ENCODE measurements at places on chromosomes 7 and 10.
A peak's percentile ranks its signal among the peaks of the same experiment; 100 is the strongest.

- no peak for DNase-seq
Measured at GRCh38 chr10:36725581-36726520, 399.5 kb upstream of the ANKRD30A start.

DNA sequence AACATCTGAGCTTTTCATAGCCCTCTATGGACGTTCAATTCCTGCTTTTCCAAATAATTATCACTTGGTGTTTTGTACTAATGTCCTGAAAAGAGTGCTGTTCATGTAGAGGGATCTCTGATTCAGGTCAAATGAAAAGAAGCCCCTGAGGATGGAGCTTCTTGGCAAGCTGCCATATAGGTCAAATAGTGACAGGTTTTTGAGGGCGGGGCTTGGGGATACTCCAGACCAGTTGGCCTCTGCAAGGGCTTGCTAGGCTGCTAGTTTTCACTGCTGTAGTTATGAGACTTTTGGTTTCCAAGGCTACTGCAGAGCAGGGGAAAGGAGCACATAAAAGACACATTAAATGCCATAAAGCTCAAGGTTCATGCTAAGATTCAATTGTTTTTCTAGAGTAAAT is 257.2 kb upstream of the CACNA2D1 start:
- DNase-seq: no peak

- DNase-seq: peak; percentile 7
Measured at GRCh38 chr10:15254808-15255648, 86.5 kb upstream of the NMT2 start.

- DNase-seq: no peak
Measured at GRCh38 chr10:70109064-70109729, 23.4 kb downstream of the AIFM2 start.

- no peak for DNase-seq
Measured at GRCh38 chr10:79249186-79250121, 97.8 kb upstream of the PPIF start.

DNA sequence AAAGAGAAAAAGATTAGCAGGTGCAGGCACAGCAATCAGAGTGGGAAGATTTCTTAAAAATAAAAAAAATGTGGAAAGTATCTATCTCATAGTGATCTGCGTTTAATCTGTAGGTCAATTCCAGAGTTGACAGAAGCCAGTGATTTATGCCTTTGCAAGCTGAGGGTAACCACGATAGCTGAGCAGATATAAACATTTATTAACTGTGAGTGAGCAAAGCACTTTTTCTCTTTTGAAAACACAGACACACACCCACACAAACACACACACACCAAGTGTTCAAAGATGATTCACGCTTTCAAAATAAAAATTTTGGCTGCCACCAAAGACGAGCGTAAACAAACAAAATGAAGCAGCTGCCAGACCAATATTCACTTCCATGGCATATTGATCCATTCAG is 243.2 kb upstream of the SLC26A5 start:
- no peak for DNase-seq

GRCh38 chr10:35640474-35640873 is 1.6 kb downstream of the FZD8 start:
- DNase-seq: no peak

- DNase-seq: no peak
Measured at GRCh38 chr7:156466272-156466671, 174.3 kb upstream of the RNF32 start.

DNA sequence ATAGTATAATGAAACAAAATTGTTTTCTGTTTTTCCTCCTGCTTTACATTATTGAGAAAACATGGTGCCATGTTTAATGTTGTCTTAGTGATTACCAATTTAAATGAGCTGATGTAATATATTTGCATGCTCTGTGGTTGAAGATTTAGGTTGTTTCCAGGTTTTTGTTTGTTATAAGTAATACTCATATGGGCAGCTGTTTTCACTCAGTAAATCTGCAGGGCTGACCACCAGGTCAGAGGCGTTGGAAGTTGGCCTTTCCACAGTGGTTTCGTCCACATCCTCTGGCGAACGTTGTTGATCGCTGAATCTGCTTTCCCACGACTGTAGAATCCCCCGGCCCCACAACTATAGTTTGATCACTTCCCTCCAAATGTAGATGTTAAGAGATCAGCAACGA is 21.6 kb upstream of the PURB start:
- no peak for DNase-seq

GRCh38 chr10:69687426-69687825 is 57.4 kb downstream of the FAM241B start:
- no peak for DNase-seq

- no peak for DNase-seq
Measured at GRCh38 chr7:106520962-106521514, 139.9 kb downstream of the CCDC71L start.

GRCh38 chr7:43513251-43513650 is 69.7 kb upstream of the STK17A start:
- DNase-seq: no peak

DNA sequence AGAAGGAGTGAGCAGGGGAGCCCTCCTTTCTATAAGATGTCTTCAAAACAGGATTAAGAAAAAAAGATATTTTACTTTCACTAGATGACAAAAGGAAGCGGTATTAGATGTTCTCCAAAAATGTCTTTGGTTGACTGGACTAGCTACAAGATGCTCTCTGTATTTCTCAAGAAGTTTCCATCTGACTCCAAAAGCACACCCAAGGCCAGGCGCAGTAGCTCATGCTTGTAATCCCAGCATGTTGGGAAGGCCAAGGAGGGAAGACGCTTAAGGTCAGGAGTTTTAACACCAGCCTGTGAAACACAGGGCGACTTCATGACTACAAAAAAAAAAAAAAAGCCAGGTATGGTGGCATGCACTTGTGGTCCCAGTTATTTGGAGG is 84.5 kb downstream of the PIP4K2A start:
- peak; percentile 30 for DNase-seq

DNA sequence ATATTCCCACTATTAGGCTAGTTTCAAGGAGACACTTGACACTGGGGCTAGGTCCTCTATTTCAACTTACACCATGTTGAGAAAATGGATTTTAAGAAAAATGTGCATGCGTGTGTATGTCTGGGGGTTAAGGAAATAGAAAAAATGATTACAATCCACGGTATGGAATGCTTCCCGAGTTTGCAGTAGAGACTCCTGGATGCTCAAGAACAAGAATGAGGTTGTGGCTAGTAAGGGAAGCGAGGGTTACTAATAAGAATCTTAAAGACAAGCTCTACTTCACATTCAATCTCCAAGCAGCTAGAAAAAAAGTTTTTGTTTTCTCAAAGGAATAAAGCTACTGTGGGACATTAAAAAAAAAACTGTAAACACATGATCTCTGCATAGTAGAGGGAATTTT is 54.7 kb downstream of the ANK3 start:
- no peak for DNase-seq

DNA sequence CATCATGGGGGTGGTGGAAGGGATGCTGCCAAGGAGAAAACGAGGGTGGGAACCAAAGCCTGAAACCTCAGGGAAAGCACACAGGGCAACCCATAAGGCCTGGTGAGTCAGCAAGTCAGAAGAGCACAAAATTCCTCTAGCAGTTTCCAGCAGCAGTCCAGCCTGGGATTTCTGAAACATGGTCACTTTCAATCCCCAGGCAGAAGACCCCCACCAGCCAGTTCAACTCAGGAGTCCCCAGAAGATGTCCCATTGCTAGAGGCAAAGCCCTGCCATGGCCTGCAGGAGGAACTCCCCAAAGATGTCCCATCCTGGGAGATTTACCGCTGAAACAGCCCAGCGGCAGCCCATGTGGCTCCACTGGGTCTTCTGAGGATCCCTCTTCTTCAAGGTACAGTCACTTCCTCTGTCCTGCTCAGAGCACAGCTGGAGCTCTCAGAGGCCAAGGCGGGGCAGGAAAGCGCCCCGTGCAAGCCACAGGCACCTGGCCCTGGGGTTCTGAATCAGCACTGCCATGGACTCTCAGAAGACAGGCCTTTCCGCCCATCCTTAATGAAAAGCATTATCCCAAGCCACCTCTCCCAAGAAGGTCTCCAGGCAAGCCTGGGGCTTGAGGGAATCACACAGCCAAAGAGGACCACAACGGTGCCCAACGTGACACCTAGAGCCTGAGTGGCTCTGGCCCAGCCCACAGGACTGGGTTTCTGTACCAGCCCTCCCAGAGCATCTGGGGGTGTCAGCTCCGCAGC is 196.9 kb downstream of the GRID1 start:
- no peak for DNase-seq

- DNase-seq: no peak
Measured at GRCh38 chr10:14056610-14057332, 274.0 kb downstream of the FRMD4A start.

- DNase-seq: no peak
Measured at GRCh38 chr10:29306688-29307087, 17.8 kb downstream of the LYZL1 start.

GRCh38 chr7:16744518-16745250 is 8.9 kb upstream of the TSPAN13 start:
- no peak for DNase-seq

- DNase-seq: no peak
Measured at GRCh38 chr10:123807444-123808035, 84.1 kb downstream of the CPXM2 start.

- no peak for DNase-seq
Measured at GRCh38 chr10:58742141-58742540, 229.5 kb downstream of the BICC1 start.

DNA sequence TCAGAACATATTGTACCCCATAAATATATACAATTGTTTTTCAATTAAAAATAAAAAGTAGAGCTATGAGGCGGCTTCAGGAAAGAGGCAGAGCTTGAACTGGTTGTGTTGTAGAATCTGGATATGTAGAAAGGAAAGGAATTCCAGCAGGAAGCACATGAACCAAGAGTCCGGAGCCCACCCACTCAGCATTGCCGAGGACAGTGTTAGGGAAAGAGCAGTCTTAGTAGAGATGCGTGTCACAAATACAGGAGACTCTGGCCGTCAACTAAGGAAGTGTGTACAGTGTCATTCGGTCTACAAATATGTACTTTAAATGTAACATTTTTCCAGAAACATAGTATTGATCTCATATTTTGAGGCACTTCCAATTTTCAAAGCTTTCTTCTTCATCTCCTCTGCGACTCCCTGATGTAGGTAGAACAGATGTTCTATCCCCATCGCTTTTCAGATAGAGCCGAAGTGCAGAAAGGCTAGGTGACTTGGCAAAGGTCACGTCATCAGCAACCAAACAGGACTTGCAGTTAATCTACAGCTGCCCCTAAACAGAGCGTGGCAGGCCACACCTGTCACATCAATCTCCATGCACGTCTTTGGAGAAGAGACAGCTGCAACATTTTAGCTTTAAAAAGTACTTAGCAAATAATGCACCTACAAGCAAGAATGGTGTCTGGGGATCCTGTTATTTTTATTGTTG is 25.3 kb upstream of the GJD4 start:
- DNase-seq: no peak

GRCh38 chr10:91366704-91367103 is 43.4 kb upstream of the HECTD2 start:
- DNase-seq: no peak

- DNase-seq: peak; percentile 66
Measured at GRCh38 chr10:17003151-17003550, 126.5 kb downstream of the CUBN start.

GRCh38 chr10:66519616-66520015 is 406.2 kb upstream of the LRRTM3 start:
- no peak for DNase-seq

DNA sequence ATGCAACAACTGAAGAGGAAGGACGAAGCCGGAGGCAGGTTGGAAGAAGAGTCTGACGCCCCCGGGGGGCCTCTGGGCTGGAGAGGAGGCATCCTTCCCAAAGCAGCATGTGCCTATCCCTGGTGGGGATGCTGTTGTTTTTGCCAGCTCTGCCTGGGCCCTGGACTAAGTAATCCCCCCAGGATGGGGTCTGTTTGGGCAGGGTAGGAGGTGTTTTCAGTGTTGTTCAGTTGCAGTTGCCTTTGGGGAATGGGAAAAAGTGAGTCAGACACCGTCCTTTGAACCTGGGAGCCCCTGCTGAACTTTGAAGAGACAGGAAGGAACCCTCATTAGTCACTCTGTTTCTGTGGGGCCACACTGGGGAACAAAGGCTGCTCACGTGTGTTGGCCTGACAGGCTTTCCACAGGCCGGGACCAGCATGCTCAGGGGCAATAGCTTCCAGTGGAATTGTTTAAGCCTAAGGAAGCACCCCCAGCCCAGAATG is 35.2 kb upstream of the GDF10 start:
- peak; percentile 52 for DNase-seq

GRCh38 chr7:20038676-20039075 is 178.5 kb downstream of the MACC1 start:
- DNase-seq: no peak

GRCh38 chr10:93412801-93413200 is 69.3 kb downstream of the MYOF start:
- DNase-seq: no peak

DNA sequence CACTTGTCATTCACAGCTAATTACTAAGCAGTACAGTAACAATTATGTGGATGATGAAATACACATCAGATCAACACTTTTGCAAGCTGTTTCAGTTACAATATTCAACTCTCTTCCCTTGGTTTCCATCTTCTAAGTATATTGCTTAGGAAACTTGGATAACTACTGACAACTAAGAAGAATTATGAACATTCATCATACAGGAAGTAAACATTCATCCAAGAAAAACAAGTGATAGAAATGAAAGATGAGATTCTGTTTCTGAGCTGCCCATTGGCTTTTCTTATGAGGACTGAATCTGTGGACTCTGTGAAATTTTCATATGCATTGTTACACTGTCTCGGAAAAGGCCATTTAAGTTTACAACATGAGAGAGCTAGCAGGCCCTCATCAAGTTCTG is 240.2 kb downstream of the PRKG1 start:
- no peak for DNase-seq

DNA sequence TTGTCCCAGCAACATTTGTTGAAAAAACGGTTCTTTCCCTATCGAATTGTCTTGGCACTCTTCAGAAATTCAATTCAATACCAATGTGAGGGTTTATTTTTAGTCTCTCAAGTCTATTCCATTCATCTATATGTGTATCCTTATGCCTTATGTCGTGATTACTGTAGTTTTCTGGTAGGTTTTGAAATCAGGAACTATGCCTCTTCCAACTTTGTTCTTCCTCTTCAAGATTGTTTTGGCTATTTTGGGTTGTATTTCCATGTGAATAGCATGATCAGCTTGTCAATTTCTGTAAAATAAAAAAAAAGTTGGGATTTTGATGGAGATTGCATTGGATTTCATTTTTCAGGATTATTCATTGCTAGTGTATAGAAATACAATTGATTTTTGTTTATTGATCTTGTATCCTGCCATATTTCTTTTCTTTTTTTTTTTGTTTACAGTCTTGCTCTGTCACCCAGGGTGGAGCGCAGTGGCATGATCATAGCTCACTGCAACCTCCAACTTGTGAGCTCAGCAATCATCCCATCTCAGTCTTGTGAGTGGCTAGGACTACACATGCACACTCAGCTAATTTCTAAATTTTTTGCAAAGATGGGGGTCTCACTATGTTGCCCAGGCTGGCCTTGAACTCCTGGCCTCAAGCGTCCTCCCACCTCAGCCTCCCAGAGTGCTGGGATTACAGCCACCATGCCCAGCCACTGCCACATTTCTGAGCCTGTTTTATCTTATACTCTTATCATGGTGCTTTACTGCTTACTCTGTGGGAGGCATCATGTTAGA is 46.2 kb upstream of the MKLN1 start:
- DNase-seq: no peak

- DNase-seq: no peak
Measured at GRCh38 chr10:690372-691161, 1.1 kb upstream of the DIP2C start.
